Fibroblast of lung (primary cell): ENCODE measurements at places on chromosomes 12 and 14.

GRCh38 chr14:22539831-22540230 is 49.2 kb downstream of the DAD1 start:
- H3K4me1 ChIP-seq, result peaks cover 9% of the 10 kb centered on the region
- H3K27me3 ChIP-seq, result no peaks in the 10 kb centered on the region
- H3K27ac ChIP-seq, result no peak overlapping the region
- no peak for DNase-seq
- H3K36me3 ChIP-seq, result no peaks in the 10 kb centered on the region

- H3K4me1 ChIP-seq, result no peaks in the 10 kb centered on the region
- no peak overlapping the region for H3K4me3 ChIP-seq
- no peaks in the 10 kb centered on the region for H3K36me3 ChIP-seq
- DNase-seq, result no peak
- H3K27me3 ChIP-seq, result no peaks in the 10 kb centered on the region
Measured at GRCh38 chr14:60691383-60692113, 32.6 kb downstream of the SIX4 start.

DNA sequence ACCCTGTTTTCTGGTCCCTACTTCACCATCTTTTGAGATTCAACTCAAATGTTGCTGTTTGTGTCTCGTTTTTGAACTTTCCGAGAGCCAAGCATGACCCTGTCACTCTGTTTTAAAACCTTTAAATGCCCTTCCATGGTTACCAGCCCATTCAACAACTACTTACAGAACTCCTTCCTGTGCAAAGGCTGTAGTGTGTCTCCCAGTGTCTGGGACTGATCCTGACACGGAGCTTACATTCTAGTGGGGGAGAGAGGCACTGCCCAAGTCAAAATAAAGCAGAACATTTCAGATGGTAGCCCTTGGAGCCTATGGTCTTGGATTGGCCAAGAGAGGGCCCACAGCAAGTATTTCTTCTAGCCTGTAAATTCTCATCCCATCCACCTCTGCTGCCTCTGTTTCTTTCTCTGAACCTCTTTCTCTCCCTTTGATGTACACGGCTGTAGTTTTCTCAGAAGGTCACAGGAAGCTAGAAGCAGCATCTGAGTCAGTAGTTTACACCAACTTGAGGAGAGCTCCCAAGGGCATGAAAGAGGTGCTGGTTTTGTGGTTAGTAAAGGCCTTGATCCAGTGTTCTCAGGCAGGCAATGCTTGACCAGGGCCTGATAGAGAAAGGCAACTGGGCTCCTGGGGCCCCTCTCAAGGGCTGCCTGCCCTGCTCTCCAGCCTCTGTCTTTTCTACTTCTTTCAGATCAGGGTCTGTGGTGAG is 42.3 kb upstream of the SLC24A4 start:
- H3K27ac ChIP-seq, result no peak overlapping the region
- H3K27me3 ChIP-seq, result no peaks in the 10 kb centered on the region
- no peaks in the 10 kb centered on the region for H3K4me1 ChIP-seq
- no peak overlapping the region for H3K4me3 ChIP-seq

GRCh38 chr12:17235996-17236395 is 630.0 kb upstream of the LMO3 start:
- H3K27me3 ChIP-seq, result no peaks in the 10 kb centered on the region
- no peaks in the 10 kb centered on the region for H3K4me1 ChIP-seq
- H3K27ac ChIP-seq, result no peak overlapping the region

GRCh38 chr12:14410841-14411569 is 45.5 kb downstream of the ATF7IP start:
- H3K27ac ChIP-seq, result no peak overlapping the region
- no peaks in the 10 kb centered on the region for H3K36me3 ChIP-seq
- no peaks in the 10 kb centered on the region for H3K4me1 ChIP-seq
- no peaks in the 10 kb centered on the region for H3K27me3 ChIP-seq
- DNase-seq, result peak; percentile 72

- no peaks in the 10 kb centered on the region for H3K36me3 ChIP-seq
- H3K4me1 ChIP-seq, result no peaks in the 10 kb centered on the region
- no peak within 1 kb of the TSS for H3K27ac ChIP-seq
- peak within 1 kb of the TSS; percentile 52 for H3K4me3 ChIP-seq
Measured at GRCh38 chr12:44875954-44876543, at the start of gene NELL2. NELL2 (minus strand) TSS chr12:44876315; CDS start chr12:44875869, 446 bp downstream.

GRCh38 chr12:116839287-116839830 is 41.9 kb downstream of the HRK start:
- no peak overlapping the region for H3K27ac ChIP-seq
- no peak for DNase-seq
- no peaks in the 10 kb centered on the region for H3K4me1 ChIP-seq
- H3K36me3 ChIP-seq, result no peaks in the 10 kb centered on the region

DNA sequence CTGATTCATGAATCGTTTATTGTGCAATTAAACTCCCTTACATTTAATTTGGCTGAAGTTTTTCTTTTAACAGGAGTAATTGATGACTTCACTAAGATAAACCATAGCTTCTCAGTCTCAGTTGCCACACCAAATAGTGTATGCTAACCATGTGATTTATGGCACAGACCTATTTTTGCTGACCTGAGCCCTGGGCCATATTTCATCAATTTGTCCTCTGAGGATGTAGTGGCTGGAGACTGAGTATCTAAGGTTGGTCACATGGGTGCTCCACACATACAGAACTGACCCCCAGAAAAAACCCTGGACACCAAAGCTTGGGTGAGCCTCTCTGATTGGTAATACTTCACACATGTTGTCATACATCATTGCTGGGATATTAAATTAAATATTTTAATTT is 255.1 kb downstream of the NEDD1 start:
- no peak overlapping the region for H3K27ac ChIP-seq
- DNase-seq, result peak; percentile 48
- no peak overlapping the region for H3K4me3 ChIP-seq
- H3K4me1 ChIP-seq, result no peaks in the 10 kb centered on the region

DNA sequence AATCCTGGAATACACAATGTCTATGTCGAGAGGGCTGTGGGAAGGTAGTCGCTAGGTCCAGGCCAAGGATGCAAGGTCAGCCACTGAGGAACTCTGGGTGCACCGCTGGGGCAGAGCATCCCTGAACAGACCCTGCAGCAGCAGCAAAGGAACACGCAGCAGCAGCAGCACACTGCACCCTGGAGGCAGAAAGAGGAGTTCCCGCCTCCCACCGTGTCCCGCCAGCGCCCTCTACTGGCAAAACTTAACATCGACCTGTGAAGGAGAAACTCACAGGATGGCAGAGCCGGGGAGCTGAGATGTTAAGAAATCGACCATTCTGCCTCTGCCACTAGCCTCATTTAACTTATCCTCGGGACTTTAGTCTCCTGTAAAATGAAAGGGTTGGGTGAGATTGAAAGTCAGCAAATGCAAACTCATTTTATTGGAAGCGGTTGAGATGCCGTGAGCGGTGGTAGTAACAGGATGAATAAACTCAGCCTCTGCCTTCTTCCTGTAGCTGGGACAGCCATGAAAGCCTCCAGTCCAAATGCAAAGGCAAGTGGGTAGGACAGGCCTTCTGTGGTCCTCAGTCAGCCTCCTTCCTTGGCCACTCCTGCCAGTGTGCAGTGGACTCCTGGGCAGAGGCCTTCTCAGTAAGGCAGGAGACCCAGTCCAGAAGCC is 45.6 kb downstream of the STAB2 start:
- H3K4me1 ChIP-seq, result no peaks in the 10 kb centered on the region
- no peaks in the 10 kb centered on the region for H3K27me3 ChIP-seq
- H3K4me3 ChIP-seq, result no peak overlapping the region
- DNase-seq, result peak; percentile 36

DNA sequence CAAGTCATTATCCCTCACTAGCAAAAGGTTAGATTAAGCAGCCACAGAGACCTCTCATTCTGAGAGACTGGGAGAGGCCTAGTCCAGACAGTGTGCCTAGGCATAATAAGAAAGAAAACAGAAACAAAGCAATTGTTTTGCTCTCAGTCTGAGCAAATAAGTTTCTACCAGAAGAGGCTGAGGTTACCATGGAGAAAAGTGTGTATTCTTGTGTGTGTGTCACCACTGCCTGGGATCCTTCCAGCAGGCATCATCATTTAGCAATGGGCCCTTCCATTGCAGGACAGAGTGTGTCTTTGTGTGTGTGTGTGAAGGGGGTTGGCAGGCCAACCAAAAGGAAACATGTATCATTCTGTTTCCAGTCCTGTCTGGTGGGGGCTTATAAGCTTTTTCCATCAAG is 3.7 kb downstream of the EFS start:
- DNase-seq, result peak; percentile 33
- H3K4me1 ChIP-seq, result no peaks in the 10 kb centered on the region

DNA sequence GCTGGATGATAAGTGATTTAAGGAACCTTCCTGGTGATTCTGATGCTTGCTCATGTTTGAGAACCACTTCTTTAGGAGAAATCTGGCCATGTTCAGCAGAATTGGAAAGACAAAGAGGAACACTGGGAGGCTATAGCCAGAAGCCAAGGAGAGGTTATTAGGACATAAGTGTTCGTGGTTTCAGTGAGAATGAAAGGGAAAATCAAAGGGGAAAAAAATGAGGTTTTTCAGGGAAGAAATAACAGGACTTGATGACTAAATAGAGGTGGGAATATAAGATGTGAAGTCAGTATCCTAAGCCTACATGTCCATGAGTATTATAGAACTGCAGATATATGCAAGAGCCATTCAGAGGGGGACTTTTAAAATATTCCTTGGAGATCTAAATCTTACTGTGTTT is 95.6 kb downstream of the DAAM1 start:
- DNase-seq, result peak; percentile 55
- no peaks in the 10 kb centered on the region for H3K27me3 ChIP-seq
- H3K4me3 ChIP-seq, result no peak overlapping the region
- peaks cover 13% of the 10 kb centered on the region for H3K4me1 ChIP-seq
- H3K36me3 ChIP-seq, result no peaks in the 10 kb centered on the region
- no peak overlapping the region for H3K27ac ChIP-seq

- H3K4me3 ChIP-seq, result no peak overlapping the region
- no peaks in the 10 kb centered on the region for H3K27me3 ChIP-seq
- H3K27ac ChIP-seq, result no peak overlapping the region
- no peaks in the 10 kb centered on the region for H3K36me3 ChIP-seq
- peak; percentile 61 for DNase-seq
Measured at GRCh38 chr12:51635346-51635745, 44.3 kb downstream of the SCN8A start.

DNA sequence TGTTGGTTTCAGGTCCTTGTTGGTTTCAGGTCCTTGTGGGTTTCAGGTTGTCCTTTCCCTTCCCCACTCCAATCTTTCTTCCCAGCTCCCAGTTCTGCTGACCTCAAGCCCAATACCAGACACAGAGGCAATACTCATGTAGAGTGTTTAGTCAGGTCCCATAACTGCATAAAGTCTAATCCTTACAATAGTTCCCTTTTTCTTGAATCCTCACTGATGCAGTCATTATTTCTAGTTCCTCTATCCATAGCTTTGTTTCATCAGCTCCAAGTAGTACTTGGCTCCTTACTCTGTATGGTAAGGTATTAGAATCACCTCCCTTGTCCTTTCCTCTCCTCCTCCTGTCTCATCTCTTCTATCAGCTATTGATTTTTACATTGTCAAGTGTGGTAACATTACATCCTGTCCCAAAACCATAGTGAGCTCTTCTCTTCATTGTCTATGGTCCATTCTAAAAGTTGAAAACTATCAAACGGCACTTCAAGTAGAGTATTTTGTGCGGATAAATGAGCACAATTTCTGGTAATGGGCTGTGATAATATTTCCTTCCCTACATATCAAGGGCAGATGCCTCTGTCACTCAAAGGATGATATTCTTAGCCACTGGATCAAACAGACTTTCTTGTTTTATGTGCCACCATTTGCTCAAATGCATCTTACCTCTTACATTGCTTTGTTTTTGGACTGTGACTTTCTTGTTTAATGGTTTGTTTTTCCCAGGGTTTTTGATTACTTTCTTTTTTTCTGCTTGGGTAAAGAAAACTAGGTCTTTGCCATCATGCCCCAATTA is 57.2 kb upstream of the JDP2 start:
- H3K27ac ChIP-seq, result no peak overlapping the region
- H3K36me3 ChIP-seq, result no peaks in the 10 kb centered on the region
- no peak overlapping the region for H3K4me3 ChIP-seq
- no peak for DNase-seq
- no peaks in the 10 kb centered on the region for H3K4me1 ChIP-seq

- DNase-seq, result no peak
- H3K27me3 ChIP-seq, result no peaks in the 10 kb centered on the region
- no peak overlapping the region for H3K27ac ChIP-seq
- no peak overlapping the region for H3K4me3 ChIP-seq
- H3K36me3 ChIP-seq, result no peaks in the 10 kb centered on the region
Measured at GRCh38 chr12:106157802-106158201, 19.0 kb upstream of the NUAK1 start.

DNA sequence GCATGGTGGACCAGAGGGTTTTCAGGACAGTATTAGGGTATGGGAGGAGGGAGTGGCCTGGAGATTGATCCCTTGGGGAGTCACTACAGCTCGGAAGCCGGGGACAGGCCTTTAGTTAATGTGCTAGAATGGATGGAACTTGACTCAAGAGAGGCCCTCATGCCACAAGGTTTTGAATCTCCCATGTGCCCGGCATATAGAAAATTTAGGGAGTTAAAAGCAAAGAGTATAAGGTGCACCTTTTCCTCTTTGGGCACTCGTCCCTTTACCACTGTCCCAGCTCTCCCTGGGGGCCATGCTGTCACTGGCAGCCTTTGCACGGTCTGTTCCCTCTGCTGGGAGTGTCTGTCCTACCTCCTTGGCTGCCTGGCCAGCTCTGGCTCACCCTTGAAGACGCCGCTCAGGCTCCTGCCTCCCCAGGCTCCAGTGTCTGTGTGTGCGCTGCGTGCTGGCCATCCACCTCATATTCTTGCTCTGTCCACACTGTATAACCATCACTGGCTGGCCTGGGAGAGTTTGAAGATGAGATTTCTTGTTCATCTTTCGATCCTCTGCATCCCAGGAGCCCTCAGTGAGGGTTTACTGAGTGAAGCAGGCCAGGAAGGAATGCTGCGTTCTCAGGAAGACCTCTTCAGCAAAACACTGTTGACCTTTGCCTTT is 161.3 kb downstream of the ZFP36L1 start:
- H3K4me1 ChIP-seq, result peaks cover 12% of the 10 kb centered on the region
- no peak overlapping the region for H3K27ac ChIP-seq
- H3K36me3 ChIP-seq, result no peaks in the 10 kb centered on the region
- no peak overlapping the region for H3K4me3 ChIP-seq

GRCh38 chr12:44034906-44035305 is 199.0 kb downstream of the TMEM117 start:
- H3K4me1 ChIP-seq, result no peaks in the 10 kb centered on the region
- no peak for DNase-seq
- H3K27me3 ChIP-seq, result no peaks in the 10 kb centered on the region
- H3K27ac ChIP-seq, result no peak overlapping the region
- H3K4me3 ChIP-seq, result no peak overlapping the region
- H3K36me3 ChIP-seq, result no peaks in the 10 kb centered on the region

DNA sequence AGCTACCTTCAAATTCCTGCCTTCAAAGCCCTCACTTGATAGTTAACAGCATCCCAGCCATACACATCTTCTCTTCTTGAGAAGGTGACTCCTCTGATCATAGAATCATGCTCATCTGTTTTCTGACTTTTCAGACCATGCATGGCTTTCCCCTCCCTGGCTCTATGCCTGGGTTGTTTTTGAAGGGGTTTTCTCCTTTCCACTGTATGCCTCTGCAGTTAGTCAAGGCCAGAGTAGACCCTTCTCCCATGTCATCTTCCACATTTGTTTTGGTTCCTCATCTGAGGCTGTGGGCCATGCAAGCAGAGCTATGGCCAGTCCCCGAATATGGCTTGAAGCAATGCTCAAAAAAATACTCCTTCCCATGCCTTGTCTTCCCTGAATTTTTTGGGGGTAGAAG is 14.3 kb upstream of the MCRS1 start:
- H3K4me3 ChIP-seq, result no peak overlapping the region
- H3K36me3 ChIP-seq, result no peaks in the 10 kb centered on the region
- no peak for DNase-seq
- H3K27ac ChIP-seq, result no peak overlapping the region
